ENCODE measurements at places on chromosomes 6 and 20.

GRCh38 chr6:107698146-107698545 lies 126.0 kb downstream of the SCML4 start:
- DNase-seq: no peak

GRCh38 chr20:50663095-50663821 lies 28.1 kb downstream of the RIPOR3 start:
- peak; percentile 64 for DNase-seq

- DNase-seq: no peak
These were observed 26.0 kb upstream of the PLAGL1 start for GRCh38 chr6:144033816-144034735.

GRCh38 chr6:131382631-131383030 lies 190.4 kb upstream of the ARG1 start:
- DNase-seq: no peak

- DNase-seq: no peak
These were observed 84.3 kb upstream of the THBS2 start for GRCh38 chr6:169337886-169338445.

- DNase-seq: no peak
These were observed 166.4 kb upstream of the IRAK1BP1 start for GRCh38 chr6:78700991-78701390.

- no peak for DNase-seq
These were observed 33.3 kb upstream of the TXLNB start for GRCh38 chr6:139325125-139325524.

DNA sequence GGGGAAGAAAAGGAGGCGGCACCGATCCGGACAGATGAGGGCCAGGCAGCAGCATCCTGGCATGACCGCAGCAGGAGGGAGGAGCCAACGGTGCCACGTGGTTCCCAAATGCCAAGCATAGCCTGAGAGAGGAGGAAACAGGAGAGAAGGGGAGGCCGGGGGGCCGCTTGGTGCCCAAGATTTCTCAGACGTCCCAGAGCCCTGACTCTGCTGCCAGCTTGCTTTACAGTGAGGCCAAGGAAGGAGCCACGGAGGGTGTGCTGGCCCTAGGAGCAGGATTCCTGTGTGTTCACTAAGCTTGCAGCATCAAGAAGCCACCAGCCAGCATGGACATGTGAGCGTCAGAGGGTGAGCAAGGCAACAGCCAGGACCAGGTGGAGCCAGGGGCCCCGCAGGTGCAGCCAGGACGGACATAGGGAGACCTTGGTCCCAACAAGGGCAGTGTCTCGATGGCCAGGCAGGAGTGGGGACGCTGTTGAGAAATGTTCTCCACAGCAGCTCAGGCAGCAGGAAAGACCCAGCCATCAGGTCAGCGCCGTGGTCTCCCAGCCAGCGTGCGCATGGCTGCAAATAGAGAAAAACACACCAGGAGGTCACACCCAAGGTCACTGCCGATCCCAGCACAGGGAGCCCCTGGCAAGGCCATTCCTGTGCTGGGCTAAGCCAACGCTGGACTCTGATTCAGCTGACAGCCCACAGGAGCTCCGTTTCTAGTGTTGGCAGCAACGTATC lies 143.7 kb downstream of the DLL1 start:
- DNase-seq: no peak

DNA sequence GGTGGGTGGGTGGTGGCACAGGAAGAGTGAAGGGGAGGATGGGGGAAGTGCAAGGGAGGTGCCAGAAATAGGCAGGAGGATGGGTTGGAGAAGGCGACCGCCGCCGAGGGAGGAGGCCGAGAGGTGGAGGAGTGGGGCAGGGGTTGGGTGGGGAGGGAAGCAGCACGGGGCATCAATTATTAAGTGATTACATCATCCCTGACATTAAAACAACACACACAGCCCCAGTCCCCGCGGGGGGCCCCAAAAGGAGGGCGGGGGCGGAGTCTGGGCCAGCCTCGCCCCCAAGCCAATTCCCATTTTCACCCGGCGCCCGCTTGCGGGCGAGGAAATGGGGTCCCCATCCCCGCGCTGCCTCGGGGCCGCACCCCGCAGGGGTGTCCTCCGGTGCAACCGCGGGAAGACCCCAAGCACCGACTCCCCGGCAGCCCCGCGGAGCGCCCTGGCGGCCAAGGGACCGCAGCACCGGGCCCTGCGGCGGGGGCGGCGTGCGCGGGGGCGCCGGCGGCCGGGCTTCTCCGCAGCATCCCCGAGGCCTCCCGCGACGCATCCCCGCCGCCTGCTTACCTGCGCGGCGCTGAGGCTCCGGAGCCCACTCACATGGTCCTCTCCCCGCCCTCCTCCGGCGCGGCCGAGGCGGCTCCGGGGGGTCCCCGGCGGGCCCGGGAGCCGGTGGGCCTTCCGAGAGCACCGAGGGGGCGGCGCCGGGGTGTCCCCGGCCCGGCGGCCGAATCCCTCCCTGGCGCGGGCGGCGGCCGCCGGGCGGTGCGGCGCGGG lies 663 bp downstream of the FYN start:
- peak; percentile 50 for DNase-seq

DNA sequence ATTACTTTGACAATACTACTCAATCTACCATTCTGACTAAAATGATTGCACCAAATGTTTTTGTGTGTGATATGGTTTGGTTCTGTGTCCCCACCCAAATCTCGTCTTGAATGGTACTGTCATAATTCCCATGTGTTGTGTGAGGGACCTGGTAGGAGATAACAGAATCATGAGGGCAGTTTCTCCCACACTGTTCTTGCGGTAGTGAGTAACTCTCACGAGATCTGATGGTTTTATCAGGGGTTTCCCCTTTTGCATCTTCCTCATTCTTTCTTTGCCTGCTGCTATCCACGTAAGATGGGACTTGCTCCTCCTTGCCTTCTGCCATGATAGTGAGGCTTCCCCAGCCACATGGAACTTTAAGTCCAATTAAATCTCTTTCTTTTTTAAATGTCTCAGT lies 20.8 kb downstream of the SYCP2 start:
- DNase-seq: no peak

- DNase-seq: no peak
These were observed 221.0 kb upstream of the PDE10A start for GRCh38 chr6:165883851-165884640.

- peak; percentile 70 for DNase-seq
These were observed 84.0 kb upstream of the ZNF217 start for GRCh38 chr20:53677447-53678314.

DNA sequence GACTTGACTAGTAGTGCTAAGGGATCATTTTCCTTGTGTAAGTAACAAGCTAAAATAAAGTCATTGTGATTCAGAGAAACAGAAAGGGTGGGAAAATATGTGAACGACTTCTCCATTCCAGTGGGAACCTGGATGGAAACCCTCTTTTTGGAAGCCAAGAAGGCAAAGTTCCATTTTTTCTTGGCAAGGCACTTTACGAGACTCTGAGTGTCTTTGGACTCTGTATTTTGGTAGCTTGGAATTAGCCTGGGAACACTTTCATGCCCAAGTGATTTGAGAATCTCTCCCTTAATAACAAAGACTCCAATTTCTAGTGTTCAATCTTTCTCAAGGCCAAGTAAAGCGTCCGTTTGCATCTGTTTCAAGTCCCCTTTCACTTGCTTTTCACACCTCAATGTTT lies 100.5 kb upstream of the SASH1 start:
- DNase-seq: no peak

DNA sequence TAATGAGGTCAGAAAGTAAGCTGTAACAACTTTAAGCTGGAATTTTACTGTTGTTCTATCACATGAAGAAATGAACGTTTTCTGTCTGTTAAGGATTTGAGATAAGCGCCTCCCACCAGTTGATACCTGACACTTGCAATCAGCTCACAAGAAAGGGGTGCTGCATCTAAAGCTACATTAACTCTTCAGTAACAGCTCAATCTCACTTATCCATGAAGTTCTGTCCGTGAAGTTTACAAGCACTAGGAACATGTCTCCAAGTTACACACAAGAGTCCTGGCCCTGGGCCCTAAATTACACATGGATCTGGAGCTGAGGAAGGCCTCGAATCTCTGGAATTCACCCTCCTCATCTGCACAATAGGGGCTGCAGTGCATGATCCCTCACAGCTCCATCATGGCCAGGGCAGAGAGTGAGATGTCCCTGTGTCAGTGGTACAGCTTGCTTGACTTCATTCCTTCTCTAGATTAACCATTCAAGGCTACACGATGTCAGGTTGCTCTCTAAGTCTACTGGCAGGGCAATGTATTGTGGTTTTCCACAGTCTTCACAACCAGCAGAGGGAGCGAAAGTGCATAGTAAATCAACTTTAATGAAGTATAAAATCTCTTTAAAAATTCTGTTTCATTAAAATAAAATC lies 182.4 kb upstream of the MCHR2 start:
- peak; percentile 11 for DNase-seq

DNA sequence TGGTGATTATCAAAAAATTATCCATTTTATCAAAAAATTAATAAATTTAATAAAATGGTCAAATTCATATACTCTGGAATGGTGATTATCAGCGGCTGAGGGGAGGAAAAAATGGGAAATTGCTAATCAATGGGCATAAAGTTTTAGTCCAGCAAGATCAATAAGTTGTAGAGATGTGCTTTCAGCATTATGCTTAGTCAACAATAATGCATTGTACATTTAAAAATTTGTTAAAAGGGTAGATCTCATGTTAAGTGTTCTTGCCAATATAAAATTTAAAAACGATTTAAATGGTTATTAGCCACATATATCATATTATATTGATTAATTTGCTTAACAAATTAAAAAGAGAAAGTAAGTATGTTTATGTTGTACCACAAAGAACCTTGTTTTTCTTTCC lies 56.6 kb downstream of the HS3ST5 start:
- no peak for DNase-seq

DNA sequence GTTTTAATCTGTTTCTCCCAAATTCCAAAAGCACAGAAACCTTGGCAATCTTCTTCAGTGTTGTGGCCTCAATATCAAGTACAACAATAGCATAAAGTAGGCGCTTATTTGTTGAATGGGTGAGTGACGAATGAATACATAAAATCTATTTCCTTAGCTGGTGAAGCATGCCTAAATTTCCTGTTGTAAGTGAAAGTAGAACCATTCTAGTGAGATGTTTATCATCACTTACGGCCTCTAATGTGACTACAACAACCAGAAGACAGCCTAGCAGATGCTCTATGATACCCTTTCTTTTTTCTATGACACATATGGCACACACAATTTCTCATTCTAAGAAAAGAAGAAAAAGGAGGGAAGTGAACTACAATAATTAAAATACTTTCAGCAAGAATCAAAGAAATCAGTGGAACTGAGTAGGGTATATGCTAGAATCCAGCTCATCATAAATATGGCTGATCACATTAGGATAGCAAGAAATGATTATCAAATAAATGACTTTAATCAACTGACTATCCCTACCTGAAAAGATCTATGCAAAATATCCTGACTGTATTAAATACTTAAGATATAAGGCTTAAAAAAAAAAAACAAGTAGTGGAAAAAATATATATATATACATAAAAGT lies 67.4 kb downstream of the BTBD9 start:
- DNase-seq: no peak

- DNase-seq: no peak
These were observed 160.1 kb downstream of the DLL1 start for GRCh38 chr6:170130771-170131241.

- DNase-seq: no peak
These were observed 40.6 kb upstream of the RIPPLY2 start for GRCh38 chr6:83812595-83812994.

DNA sequence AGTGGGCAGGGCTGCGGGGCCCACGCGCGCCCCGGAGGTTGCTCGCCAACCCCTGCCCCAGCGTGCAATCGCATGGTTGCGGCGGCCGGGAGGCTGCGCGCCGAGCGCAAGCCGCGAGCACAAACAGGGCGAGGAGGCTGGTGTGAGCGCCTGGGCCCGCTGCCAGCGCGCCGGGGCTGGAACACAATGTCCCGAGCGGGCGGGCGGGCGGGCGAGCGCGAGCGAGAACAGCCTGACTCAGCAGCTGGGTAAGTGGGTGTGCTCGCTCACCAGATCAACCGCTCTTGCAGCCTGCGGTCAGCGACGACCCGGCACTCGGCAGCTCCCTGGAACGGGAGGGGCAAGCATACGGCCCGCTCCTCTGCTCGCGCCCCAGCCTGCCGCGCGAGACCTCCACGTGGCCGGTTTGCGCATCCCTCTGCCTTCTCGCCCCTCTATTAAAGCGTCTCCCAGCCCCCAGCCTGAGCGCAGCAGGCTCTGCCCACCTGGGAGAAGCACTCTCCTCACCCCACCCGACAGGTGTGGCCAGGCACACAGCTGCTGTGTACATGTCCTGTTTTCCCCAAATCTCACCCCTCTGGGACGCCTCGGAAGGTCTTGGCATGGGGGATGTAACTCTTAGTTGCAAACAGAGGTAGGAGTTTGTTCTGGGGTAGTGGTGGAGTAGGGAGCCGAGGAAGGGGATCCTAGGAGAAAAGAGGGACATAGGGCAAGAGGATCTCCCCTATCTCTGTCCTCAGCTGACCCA lies 8.7 kb upstream of the ARMC12 start:
- DNase-seq: peak; percentile 79

DNA sequence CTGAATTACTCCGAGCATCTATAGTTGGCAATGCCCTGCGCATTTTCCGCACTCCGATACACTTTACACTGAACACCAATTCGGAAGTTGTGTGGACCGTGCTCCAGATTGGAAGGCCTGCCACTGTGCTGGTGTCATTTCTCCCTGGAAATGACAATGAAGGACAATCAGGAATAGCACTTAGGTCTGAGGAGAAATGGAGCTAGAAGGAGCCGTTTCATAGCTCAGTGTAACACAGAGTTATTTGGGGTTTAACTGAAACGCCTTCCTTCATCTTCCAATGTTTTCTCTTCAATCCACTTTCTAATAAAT lies 501 bp upstream of the PLA2G7 start:
- DNase-seq: no peak

GRCh38 chr6:91149246-91149955 lies 562.5 kb upstream of the MAP3K7 start:
- no peak for DNase-seq

DNA sequence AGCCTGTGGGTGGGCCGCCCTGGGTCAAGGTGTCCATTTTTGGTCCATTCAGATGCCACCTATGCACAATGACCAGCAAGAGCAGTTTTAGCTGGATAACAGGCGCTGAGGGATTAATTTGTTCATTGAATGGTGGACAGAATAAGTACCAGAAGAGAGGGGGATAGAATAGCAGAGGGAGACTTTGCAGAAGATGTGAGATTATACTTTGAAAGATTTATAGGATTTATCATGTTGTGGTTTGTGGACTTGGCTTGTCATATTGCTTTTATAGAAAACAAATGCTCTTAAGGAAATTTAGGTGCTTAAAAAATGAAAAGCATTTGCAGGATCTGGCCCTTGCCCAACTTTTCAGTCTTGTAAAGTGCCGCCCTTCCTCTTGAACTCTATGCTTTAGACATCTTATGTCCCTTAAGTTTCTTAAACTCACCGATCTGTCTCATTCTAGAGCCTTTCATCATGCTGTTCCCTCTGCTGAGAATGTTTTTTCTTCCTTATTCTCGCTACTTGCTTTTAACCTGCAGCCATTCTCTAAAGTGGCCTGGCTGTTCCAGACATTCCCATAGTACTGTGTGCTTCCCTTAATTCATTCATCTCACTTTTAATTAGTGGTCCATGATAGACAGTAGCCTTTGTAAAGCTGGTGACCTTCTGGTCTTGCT lies 42.5 kb downstream of the CD109 start:
- DNase-seq: no peak

- no peak for DNase-seq
These were observed 143.5 kb downstream of the TPBG start for GRCh38 chr6:82507112-82507511.

- DNase-seq: no peak
These were observed 136.4 kb upstream of the RREB1 start for GRCh38 chr6:6971369-6971768.
